Activated CD4-positive, alpha-beta T cell treated with anti-CD3 and anti-CD28 coated beads, Interleukin-2, amount 10 ng/mL, durations not matched to agents 24 days and 14 days (primary cell): ENCODE measurements at places on chromosomes 2 and 18.
A peak's percentile ranks its signal among the peaks of the same experiment; 100 is the strongest.

- no peak for DNase-seq
These were observed 9.4 kb upstream of the ZNF512 start for GRCh38 chr2:27573452-27573851.

- no peak for DNase-seq
These were observed 54.8 kb upstream of the EML6 start for GRCh38 chr2:54668711-54669110.

DNA sequence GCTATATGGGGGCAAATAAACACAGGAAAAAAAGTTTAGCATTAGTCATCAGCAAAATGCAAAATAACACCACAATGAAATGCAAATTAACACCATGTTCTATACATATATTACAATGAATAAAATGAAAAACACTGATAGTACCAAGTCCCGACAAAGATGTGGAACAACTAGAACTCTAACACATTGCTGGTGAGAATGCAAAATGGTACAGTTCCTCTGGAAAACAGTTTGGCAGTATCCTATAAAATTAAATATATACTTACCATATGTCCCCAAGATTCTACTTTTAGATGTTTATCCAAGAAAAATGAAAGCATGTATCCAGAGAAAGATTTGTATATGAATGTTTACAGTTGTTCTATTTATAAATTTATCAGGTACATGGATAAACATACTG lies 198.9 kb downstream of the NRXN1 start:
- no peak for DNase-seq

DNA sequence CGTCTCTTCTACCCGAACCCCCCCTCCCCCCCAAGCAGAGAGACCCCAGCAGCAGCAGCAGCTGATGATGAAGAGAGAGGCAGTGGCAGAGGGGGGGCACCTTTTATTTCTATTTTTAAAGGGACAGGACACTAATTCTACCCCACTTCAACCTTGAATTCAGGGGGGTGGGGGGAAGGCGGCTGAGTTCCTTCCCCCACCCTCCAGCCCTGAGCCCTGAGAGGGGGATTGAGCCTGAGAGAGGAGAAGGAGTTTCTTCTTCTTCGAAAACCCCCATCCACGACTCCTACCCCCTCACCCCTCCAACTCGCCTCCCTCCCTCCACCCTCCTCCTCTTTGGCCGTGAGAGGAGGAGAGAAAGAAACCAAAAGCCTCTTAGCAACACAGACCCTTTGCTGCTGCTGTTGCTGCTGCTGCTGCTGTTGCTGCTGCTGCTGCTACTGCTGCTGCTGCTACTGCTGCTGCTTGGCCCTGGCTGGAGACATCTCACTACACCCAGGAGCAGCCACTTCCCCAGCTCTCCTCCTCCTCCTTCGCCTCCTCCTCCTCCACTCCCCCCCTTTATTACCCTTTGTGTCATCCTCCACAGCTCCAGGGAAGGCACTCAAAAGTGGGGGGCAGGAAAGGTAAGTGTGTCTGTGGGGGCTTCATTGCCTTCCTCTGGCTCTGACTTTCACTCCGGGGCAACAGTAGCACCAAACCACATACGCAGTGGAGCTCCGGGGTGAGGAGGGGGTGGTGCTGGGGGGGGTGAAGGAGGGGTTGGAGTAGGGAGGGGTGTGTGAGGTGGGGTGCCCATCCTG lies at the start of gene MBD5:
MBD5 (plus strand) TSS at position 33 of the 803 bp plus-strand sequence.
- peak; percentile 90 for DNase-seq
